ENCODE measurements at places on chromosomes 4 and X.
A peak's percentile ranks its signal among the peaks of the same experiment; 100 is the strongest.

- DNase-seq: no peak
Measured at GRCh38 chrX:69374569-69374968, 129.6 kb upstream of the NALF2 start.

- no peak for DNase-seq
Measured at GRCh38 chr4:74157154-74157553, 764 bp upstream of the MTHFD2L start.

GRCh38 chr4:25131926-25132325, 28.3 kb downstream of the SEPSECS start:
- DNase-seq: no peak

DNA sequence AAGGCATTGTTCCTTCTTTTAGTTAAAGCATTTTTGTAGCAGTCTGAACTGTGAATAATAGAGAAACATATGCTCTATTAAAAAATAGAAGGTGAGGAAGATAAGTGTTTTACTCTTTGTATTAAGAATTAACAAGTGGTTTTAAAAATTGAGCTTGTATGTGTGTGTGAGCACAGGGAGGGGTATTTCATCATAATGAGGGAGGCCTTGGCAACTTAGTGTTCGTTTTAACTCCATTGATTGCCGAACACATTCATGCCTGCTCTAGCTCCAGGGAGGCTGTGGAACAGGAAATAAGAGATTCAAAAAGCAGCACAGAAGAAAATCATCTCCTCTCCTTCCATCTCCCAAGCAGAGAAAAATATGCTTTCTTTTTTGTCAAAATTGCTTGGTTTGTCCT, 14.8 kb downstream of the SHROOM3 start:
- DNase-seq: no peak

- no peak for DNase-seq
Measured at GRCh38 chr4:113981591-113981990, 2.1 kb upstream of the ARSJ start.

- peak; percentile 42 for DNase-seq
Measured at GRCh38 chrX:109632906-109633504, 8.0 kb upstream of the KCNE5 start.

- DNase-seq: no peak
Measured at GRCh38 chr4:141006242-141006802, 126.9 kb downstream of the RNF150 start.

DNA sequence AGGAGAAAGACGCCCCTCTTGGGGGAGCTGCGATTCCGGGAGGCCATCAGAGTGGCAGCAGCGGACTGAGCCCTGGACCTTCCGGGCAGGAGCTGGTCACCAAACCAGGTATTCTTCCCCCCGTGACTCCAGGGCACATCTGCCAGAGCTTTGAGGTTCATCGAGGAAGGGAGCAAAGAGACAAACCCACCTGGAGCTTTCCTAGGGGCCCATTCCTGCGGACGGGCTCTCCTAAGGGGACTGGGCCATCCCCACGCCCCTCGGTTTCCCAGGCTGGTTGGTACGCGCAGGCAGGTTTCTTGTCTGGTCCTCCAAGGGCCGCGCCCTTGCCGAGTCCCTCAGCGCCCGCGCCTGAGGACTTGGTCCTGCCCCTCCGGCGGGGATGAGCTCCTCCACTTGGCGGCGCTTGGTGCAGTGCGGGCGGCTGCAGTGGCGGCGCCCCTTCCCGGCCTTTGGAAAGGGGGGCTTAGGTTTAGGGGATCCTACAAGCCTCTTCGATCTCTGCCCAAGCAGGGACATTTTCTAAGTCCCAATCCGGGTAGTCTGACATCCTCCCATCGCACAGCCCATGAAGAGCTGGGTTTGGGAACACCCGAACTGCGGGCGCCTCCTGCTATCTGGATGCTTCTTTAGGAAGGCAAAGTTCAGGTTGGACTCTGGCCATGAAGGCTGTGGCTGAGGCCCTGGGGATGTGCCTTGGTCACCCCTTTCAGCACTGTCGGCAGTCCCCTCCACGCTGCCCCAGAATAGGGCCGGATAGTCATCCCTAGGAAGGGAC, 538 bp downstream of the STBD1 start:
- peak; percentile 62 for DNase-seq

DNA sequence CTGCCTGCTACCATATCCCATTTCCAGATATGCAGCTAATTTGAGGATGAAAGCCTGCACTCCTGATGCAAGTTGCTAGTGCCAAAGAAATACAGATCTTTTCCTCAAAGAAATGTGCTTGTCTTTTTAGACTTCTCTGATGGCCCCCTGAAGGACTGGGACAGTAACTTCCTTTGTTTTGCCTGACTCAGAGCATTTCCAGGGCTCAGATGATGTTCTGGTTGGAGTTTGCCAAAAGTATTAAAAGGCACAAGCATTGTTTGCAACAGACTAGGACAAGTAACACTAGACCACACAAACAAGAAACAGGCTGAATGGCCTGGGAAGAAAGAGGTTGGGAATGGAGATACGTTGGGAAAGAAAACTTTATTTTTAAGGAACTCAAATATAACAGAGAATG, 175.2 kb downstream of the IL13RA2 start:
- DNase-seq: no peak

Data from Calu3 (cell line).